ENCODE measurements at places on chromosomes 7 and 10.

DNA sequence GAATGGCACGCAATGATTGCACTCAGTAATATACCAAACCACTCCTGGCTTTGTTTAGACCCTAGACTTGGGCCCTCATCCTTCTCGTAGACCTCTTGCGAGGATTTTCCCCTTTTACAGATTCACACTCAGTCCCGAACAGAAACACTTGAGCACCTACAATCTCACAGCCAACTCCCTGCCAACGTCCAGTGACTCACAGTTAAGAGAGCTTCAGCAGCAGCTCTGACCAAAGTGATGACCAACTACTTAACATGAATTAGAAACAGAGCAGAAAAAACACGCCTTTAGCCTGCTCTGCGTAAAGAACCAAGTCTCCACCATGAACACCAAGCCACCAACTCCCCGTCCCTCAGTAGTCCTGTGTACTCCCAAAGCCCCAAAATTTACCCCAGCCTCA lies 2.2 kb downstream of the DNAJC30 start:
- DNase-seq = no peak

GRCh38 chr10:74593470-74593869 lies 232.9 kb upstream of the KAT6B start:
- no peak for DNase-seq

GRCh38 chr7:117020591-117020973 lies 67.3 kb downstream of the ST7 start:
- peak; percentile 43 for DNase-seq

- no peak for DNase-seq
Measured at GRCh38 chr7:33614357-33615117, 290.8 kb upstream of the BMPER start.

GRCh38 chr10:9613338-9614075 lies 1404.2 kb upstream of the CELF2 start:
- no peak for DNase-seq

- DNase-seq = no peak
Measured at GRCh38 chr7:42770114-42770513, 141.8 kb downstream of the C7orf25 start.

DNA sequence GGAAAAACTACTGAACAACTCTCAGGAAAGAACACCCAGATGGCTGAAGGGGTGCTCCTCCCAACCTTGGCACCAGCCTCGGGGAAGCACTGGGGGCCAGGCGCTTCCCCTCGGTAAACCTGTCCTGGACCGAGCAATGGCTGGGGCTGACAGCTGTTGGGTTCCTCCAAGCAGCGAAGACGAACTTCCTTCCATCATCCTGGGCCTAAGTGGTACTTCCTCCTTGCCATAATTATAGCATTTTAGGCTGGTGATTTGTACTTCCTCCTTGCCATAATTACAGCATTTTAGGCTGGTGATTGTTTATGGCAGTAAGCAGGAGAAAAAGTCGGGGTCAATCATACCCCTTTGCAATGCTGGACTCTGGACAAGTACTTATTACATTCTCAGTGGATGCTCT lies 69.3 kb downstream of the MYOF start:
- no peak for DNase-seq

GRCh38 chr10:90872648-90873020 lies 860 bp downstream of the RPP30 start:
- DNase-seq = no peak

DNA sequence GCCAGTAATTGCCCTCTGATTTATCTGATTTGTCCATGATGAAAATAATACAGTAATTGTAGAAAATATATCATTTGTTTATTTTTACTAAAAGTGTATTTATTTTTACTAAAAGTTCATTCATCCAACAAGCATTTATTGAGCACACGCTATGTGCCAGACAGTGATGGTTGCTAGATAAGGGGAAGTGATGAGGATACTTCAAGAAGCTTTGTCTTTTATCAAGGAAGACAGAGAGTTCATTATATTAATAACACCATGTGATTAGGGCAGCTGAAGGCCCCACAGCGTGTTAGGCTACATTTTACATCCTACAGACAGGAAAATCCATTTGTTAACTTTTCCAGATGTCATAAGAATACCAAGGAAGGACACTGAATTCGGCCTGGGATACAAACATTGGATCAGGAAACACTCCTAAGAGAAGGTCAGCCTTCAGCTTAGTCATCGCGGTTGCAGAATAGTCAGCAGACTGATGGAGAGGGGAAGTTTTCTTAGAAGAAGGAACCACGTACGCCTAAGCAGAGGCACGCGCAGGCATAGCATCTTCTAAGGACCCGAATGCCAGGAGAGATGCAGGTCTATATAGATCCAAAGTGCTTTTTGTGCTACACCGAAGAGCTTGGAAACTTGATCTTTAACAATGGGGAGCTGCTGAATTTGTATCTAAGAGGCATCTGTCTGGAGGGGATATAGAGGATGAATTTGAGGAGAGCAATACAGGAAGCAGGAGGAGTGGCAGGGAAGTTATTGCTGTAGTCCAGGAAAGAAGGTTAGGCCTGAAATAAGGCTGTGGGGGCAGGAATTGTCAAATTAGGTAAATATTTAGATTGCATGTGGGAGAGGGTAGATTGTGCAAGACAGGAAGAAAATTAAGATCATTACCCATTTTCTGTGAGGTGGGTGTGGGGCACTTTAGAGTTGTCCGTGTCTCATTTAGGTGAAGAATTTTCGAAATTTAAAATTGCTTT lies 85.7 kb downstream of the LRGUK start:
- DNase-seq = no peak

DNA sequence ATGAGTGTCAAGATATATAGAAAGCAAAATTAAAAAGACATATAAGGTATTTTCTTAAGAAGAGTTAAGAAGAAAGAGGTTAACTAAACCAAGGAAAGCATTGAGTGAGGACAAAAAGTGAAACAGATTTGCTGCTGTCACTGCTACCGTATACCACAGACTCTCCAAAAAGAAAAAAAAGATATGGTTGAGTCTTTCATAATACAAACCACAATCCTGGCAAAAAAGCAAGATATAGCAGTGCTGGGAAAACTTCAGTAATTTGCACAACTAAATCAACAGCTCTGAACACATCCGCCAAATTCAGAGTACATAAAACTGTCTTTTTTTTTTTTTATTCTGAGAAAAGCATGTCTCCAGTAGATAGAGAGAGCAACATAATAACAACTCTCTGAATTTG lies 114.7 kb downstream of the ETV1 start:
- DNase-seq = no peak

DNA sequence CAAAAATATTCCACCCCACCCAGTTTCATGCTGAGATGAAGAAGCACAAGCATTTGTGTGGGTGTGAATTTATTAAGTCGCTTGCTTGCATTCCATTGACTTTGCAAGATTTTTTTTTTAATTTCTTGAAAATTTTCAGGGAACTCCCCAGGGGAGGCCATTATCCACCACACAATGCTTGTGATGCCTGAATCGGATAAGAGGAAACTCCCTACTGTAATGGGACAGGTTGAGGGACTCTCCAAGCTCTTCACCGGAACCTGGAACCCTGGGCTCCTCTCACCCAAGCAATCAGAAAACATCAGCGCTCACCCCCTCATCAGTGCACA lies 153.6 kb upstream of the ZMIZ1 start:
- DNase-seq = no peak

DNA sequence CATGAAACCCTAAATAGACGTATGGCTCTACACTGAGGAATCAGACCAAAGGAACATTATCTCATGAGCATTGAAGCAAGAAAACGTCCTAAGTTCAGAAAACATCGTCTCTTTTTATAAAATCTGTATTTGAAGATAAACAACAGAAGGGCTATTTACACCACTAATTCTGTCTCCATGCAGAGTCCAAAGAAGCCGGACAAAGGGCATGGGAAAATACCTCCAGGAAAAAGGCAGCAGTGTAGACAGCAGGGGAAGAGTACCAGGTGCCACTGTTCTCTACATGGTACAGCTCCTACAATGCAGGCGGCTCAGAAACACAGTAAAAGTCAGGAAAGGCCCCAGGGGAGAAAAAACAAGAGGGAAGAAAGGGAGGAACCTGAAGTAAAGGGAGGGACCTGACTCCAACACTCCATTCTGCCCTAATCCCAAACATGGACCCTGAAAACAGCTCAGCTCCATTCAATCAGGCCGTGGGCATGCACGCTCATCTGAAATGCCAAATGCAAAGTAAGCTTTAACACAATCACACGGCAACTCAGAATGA lies 17.5 kb downstream of the FAM171A1 start:
- DNase-seq = no peak

GRCh38 chr7:37709631-37710509 lies 26.3 kb downstream of the GPR141 start:
- no peak for DNase-seq

DNA sequence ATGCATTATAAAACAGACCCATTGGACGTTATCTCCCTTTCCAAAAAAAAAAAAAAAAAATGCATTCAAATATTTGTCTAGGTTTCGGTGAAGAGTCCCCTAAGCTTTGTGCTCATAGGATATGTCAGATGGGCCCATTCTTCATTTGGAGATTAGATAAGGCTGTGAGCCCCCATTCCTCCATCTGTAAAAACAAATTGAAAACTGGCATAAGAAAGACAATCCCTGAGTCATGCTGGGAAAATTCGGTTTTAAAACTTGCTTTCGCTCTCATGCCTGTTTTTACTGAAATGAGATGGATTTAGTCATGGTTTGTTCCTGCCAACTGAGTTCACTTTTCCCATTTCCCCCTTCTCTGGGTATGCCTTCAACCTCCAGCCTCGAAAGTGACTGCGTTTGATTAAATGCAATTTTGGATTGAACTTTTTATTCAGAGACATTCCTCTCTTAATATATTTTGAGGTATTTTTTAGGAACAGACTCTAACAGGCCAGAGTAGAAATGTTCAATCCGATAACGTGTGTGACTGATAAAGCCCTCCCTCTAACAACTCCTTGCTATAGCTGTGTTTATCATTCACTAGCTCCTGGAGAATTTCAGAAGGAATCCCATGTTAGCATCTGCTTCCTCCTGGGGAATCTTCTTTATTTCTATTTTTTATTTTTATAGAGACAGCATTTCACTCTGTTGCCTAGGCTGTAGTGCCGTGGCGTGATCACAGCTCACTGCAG lies 190.9 kb upstream of the LYZL2 start:
- DNase-seq = no peak

- DNase-seq = no peak
Measured at GRCh38 chr10:95741807-95742467, 14.0 kb upstream of the ENTPD1 start.

DNA sequence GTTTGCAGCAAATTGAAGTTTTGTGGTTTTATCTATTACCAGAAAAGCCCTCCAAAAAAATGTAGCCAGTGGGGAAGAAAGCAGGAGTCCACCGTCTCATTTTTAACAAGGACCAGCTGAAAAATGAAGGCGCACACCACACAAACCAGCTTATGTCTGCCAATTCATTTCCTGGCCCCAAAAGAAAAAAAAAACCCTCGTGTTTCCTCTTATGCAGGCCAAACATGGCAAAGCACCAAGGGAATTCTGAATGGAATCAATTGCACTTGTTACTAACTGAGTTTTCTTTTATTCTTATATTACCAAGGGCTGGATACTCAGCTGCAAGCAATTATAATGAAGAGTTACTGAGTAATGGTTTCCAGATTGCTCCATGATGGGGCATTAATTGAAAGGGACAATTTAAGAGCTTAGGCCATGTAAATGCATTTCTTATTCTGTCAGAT lies 428.3 kb upstream of the NPVF start:
- no peak for DNase-seq
